ENCODE measurements at places on chromosomes 5 and 9. TPM values are rescaled to one million over a fixed set of nuclear protein-coding genes. Genes with fewer than 3 reads are reported as not detected.

Gene LIFR
- 96.0 TPM for total RNA-seq

Gene TMOD1
- 0.41 TPM for total RNA-seq

Gene ASB6
- total RNA-seq: 26.2 TPM

Gene ARHGEF39
- total RNA-seq: 1.4 TPM

Gene KCNN2
- 2.4 TPM for total RNA-seq

Gene WDR41
- 47.4 TPM for total RNA-seq

Gene KIAA0825
- 2.0 TPM for total RNA-seq

Gene LCN15
- 0.49 TPM for total RNA-seq

Gene PROB1
- total RNA-seq: 7.3 TPM

Gene CDC14B
- total RNA-seq: 21.4 TPM

Gene PCDHB12
- total RNA-seq: 8.4 TPM

Gene IFNA21
- total RNA-seq: not detected

Gene FGF18
- 0.13 TPM for total RNA-seq
